ENCODE measurements at places on chromosomes 11 and 22.

- no peak for DNase-seq
These were observed 6.9 kb downstream of the RDX start for GRCh38 chr11:110289472-110289871.

DNA sequence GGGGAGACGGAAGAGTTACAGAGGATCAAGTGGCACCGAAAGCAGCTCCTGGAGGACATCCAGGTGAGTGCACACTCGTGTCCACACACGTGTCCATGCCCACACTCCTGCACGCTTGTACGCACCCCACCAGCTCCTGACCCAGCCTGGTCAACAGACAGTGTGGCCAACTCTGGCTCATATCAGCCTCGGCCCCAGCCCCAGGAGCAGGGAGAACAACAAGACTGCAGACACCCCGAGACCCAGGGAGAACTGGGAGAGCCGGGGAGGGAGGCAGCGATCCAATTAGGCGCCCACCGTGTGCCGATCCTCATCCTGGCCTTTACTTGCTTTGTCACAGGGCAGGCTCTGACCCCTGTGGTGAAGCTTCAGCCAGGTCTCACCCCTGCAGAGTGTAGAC, 10.3 kb downstream of the CYTH4 start:
- DNase-seq, result no peak

DNA sequence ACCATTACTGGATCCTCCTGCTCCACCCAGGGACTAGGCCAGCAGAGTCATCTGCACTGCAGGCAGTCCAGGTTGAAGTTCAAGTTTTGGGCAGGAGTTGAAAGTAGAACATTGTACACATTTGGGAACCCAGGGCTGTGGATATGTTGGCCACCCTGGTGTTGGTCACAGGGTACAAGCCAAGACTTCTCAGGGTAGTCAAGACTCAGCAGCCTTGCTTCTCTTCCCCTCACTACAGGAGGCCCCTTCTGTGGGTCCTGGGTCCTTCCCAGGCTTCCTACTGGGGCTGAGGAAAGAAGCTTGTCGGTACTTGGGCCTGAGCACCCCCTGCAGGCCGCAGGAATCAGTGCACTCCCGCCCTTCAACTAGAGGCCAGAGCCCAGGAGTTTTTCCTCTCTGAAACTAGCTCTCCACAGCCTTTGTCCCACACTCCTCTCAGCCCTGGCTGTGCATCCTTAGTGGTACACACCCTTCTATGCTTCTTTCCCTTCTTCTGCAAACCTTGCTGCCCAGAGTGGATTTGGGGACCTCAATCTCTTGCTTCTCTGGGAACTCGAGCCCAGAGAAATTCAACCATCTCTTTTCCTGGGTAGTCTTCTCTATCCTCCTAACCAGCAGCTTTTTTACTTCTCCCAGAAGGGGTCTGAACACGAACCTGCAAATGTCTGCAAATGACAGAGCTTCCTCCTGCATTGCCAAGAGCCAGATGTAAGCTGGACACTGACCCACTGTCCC, 2.6 kb upstream of the HPX start:
- peak; percentile 61 for DNase-seq

GRCh38 chr11:14224395-14224794, 134.6 kb downstream of the RRAS2 start:
- no peak for DNase-seq
